ENCODE measurements at places on chromosomes 7 and 10.

DNA sequence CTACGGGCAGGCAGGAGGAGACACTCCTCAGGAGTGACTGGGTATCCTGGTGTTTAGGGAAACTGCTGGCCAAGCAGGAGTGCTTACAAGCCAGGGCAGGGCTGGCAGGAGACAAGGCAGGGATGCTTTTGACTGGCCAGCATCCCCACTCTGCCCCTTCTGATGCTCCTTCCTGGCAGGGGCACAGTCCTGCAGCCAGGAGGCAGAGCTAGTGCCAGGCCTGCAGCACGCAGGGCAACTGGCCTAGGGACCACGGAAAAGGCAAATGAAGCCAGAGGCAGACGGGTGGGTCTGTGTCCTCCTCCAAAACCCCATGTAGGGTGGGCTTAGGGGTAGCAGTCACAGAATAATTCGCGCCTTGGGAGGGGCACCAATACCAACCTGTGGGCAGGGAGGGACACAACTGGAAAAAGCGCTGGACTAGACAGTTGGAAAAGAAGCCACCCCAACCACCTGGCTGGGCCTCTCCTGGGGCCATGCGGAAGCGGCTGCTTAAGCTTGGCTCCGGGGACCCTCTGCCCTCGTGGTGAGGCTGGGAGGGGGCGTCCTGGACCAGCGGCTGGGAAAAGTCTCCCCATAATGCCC is 4.8 kb downstream of the IMPDH1 start:
- DNase-seq: no peak

DNA sequence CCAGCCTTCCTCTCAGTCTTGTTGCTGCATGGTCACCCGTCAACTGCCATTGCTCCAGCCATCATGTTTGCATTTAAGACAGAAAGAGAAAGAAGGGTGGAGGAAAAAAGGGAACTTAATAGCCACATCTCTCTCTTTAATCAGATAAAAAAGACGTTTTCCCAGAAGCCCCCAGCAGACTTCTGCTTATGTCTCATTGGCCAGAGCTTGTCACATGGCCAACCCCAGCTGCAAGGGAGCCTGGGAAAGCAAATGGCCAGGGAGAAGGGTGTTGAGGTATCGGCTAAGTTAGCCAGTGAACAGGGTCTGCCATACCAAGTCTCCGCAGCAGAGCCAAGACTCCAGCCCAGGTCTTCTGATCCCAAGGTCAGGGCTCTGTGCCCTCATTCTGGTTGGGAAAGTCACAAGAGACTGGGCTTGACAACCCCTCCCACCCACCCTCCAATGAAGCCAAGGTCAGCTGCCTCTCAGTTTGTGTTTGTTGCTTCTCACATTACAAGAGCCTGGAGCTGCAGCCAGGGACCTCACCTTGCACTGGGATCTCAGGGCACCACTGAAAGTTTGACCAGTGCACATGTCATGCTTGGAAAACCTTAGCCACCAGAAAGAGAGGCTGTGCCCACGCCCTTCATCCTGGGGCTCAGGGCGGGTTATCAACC is 80.3 kb upstream of the LYZL2 start:
- DNase-seq: no peak

DNA sequence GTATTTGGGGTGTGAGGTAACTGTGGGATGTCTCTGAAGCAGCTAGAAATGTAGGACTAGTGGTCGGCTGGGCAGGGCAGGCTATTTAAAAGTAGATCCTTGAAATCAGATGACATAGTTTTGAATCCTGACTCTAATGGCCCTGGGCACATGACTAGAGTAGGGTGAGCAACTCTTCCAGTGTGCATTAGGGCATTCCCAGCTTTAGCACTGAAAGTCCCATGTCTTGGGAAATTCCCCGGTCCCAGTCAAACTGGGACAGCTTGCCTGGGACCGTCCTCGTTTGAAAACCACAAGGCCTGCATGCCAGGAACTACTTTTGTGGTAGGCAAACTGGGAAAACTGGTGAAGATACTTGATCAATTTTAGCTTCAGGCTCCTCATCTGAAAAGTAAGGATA is 255.3 kb downstream of the PTEN start:
- no peak for DNase-seq

- DNase-seq: no peak
Observed at GRCh38 chr7:150937848-150938561, 40.1 kb downstream of the KCNH2 start.

DNA sequence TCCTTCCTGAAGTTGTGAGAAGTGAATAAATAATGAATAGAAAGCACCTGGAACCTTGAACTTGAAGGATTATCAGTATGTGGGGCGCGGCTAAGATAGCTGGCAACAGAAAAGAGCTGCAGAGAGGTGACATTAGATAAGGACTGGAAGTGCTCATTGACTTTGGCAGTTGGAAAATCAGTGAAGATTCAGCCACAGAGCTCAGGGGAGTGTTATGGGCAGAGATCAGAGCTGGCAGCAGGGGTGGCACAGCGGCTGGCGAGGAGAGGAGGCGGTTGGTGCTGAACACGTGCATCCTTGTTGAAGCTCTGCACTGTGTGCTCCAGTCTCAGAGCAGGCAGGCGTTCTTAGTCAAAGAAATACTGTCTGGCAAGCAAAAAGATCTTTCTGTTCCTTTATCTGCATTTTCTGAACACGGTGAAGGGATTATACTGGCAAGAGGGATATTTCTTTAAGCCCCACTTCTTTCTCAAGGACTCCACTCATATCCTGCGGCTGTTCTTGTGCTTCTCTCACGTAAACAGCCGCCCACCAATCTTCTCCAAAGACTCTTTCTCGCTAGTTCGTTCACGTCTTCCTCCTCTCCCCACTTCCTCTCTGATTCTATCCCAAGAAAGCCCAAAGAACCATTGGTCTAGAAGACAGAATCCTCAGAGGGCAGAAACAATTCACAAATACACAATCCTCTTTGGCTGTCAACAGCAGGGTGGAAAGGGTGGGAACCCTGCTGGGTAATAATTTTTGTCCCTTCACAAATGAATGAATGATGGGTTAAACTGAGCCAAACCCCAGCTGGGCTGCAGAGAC is 38.6 kb upstream of the ADD3 start:
- DNase-seq: no peak

DNA sequence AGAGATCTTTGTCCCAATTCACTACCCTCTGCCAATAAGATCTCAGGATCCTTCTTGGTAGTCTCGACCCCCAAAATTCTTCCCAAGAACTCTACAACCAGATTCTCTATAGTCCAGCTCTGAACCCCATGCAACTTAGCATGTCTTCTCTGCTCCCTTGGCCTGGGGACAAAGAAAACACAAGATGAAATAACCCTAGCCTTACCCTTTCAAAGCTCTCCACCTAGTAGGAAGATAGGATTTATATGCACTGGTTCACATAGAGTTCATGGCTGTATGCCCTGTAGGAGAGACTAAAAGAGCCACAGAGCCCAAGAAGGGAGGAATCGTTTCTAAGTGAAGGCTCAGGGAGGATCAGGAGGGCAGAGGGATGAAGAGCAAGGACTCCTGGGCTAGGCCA is 96.1 kb downstream of the PPP1R3C start:
- DNase-seq: no peak

DNA sequence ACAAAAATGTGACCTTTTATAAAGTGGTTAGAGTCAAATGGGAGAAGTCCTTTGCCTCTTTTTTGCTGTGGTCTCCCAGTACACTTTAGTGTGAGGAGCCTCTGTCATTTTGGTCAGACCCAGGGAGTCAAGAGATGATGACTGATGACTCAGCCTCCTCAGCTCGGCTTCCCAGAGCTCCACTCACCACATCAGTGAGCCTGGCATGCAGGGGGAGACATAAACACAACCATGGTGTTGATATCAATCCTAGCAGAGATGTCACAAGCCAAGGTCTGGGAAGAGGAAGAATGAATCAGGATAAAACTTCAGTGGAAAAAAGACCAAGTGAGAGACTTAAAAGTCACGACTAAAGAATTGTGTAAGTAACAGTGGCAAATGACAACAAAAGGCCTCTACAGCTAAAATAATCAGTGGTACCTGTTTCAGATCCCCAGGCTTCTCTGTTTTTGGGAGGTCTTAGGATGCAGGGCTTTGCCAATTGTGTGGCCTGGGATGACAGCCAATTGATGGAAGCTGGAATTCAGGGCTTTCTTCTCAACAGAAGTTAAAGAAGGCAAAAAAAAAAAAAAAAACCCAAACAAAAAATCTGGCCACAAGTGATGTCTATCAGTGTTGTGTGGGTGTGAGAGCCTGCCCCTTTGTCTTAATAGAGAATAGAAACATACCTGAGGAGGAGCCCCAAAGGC is 50.2 kb downstream of the TFAM start:
- no peak for DNase-seq

- no peak for DNase-seq
Observed at GRCh38 chr10:132563485-132564248, 26.1 kb downstream of the INPP5A start.

DNA sequence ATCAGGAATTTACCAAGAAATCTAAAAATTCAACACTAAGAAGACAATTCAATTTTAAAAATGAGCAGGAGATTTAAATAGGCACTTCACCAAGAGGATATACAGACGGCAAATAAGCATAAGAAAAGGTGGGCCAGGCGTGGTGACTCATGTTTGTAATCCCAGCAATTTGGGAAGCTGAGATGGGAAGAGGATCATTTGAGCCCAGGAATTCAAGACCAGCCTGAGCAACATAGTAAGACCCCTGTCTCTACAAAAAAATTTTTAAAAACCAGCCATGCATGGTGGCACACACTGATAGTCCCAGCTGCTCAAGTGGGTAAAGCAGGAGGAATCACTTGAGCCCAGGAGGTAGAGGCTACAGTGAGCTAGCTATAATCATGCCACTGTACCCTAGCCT is 3.5 kb upstream of the AKR1D1 start:
- DNase-seq: no peak

- no peak for DNase-seq
Observed at GRCh38 chr7:39745320-39745719, 121.9 kb downstream of the RALA start.

DNA sequence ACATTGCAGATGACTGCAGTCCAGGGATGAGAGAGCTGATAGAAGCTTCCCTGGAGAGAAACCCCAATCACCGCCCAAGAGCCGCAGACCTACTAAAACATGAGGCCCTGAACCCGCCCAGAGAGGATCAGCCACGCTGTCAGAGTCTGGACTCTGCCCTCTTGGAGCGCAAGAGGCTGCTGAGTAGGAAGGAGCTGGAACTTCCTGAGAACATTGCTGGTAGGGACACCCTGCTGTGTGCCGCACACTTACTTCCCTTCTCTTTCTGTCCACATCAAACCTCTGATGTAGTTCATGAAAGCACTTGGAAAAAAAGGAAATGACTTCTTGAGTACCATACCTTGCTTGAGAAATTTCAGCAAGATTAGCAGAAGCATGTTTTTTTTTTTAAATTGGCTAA is 25.3 kb downstream of the MAP3K8 start:
- DNase-seq: peak; percentile 44

- no peak for DNase-seq
Observed at GRCh38 chr10:12655940-12656339, 306.6 kb downstream of the CAMK1D start.

- DNase-seq: no peak
Observed at GRCh38 chr10:95308389-95309302, 17.8 kb upstream of the PDLIM1 start.

GRCh38 chr10:59098387-59098786 is 78.1 kb upstream of the PHYHIPL start:
- no peak for DNase-seq

DNA sequence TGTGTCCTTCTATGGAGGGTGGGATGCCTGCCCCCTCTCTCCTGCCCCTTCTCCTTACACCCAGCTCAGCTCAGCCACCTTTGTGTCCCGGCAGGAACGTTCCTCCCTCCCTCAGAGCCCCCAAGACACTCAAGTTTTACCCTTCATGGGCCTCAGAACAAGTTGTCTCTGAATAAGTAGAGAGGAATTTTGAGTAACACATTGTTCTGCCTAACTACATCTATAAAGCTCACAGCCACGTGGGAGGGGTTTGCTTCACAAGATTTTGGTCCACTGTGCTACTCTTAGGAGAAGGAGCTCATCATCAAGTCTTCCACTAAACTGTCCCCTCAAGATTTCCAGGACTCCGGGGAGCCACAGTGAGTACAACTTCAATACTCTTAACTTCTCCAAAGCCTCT is 51.6 kb upstream of the ZNF32 start:
- DNase-seq: no peak

- DNase-seq: no peak
Observed at GRCh38 chr10:66625709-66626590, 299.9 kb upstream of the LRRTM3 start.

- no peak for DNase-seq
Observed at GRCh38 chr7:151814400-151815009, 62.4 kb downstream of the PRKAG2 start.

- no peak for DNase-seq
Observed at GRCh38 chr7:141342621-141343408, 208.4 kb upstream of the AGK start.

GRCh38 chr7:139887992-139888481 is 59.0 kb downstream of the TBXAS1 start:
- no peak for DNase-seq

GRCh38 chr10:110304394-110304779 is 333 bp downstream of the SMNDC1 start:
- no peak for DNase-seq

DNA sequence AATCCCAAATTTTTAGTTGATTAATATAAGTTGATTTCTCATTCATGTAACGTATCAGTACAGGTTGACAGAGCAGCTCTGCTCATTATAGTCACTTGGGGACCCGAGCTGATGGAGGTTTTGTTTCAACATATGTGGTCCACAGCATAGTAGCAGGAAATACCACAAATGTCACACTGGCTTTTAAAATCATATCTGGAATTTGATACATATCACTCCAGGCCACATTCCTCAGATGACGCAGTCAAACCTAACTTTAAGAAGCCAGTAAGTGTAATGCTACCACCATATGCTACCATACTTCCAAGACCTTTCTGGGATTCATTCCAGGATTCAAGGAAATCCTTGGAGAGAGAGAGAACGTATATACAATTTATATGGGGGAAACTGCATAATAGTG is 156.3 kb downstream of the PHF14 start:
- no peak for DNase-seq

- DNase-seq: no peak
Observed at GRCh38 chr10:35223016-35223415, 96.4 kb downstream of the CREM start.

GRCh38 chr7:44581879-44582603 is at the start of gene TMED4:
Gene TMED4, minus strand, starts transcription at chr7:44582231. Its CDS starts 25 bp downstream, at chr7:44582206.
- peak; percentile 99 for DNase-seq

GRCh38 chr7:291373-292092 is 1.6 kb downstream of the FOXL3 start:
- no peak for DNase-seq

DNA sequence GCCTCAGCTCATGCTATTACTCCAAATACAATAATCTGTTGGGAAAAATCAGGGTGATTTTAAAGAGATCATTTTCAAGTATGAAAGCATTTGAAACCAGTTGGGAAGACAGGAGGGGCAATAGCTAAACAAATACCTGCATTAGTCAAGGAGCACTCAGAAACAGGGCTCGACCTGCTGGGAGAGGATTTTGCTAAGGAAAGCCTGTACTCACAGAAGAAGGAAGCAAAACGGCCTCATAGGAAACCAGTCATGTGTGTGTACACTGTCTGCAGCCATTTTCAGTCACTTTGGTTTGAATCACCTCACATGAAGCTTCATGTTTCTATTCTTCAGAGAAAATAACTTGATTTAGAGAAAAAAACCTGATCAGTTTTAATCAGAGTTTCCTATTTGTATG is 38.6 kb downstream of the FZD1 start:
- DNase-seq: no peak

- DNase-seq: no peak
Observed at GRCh38 chr7:155699180-155699579, 54.7 kb downstream of the RBM33 start.
